T1000 (cell line): ENCODE measurements at places on chromosomes 11 and 22.
A peak's percentile ranks its signal among the peaks of the same experiment; 100 is the strongest.

- no peak for DNase-seq
Observed at GRCh38 chr11:9783986-9784385, 120.1 kb downstream of the SWAP70 start.

GRCh38 chr11:92867913-92868619, 101.4 kb upstream of the MTNR1B start:
- no peak for DNase-seq

- no peak for DNase-seq
Observed at GRCh38 chr11:7473717-7474116, 11.6 kb upstream of the OLFML1 start.

DNA sequence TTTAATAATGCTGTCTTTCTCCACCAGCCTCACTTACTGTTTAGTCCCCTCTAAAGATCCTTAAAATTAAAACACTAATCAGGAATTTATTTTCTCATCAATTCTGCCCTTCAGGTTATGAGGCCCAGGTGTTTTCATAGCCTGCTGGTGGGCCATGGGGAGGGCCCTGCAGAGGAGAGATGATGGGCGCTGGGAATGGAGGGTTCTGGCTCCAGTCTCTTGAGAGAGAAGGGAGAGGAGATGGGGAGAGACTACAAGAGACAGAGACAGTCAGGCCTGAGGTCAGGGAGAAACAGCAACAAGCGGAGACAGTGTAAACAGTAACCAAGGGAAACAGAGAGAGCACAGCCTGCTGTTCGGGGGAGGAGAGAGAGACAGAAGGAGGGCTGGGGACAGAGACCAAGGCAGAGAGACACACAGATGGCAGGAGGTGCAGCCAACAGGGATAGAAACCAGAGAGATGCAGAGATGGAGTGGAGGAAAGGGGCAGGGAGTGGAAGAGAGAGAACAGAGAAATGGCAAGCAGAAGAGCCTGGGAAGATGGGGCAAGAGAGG, 187.3 kb upstream of the SYT13 start:
- no peak for DNase-seq

- DNase-seq, result no peak
Observed at GRCh38 chr11:2300290-2300935, 1.3 kb downstream of the C11orf21 start.

GRCh38 chr11:126111458-126112116, 48.9 kb upstream of the CDON start:
- no peak for DNase-seq

DNA sequence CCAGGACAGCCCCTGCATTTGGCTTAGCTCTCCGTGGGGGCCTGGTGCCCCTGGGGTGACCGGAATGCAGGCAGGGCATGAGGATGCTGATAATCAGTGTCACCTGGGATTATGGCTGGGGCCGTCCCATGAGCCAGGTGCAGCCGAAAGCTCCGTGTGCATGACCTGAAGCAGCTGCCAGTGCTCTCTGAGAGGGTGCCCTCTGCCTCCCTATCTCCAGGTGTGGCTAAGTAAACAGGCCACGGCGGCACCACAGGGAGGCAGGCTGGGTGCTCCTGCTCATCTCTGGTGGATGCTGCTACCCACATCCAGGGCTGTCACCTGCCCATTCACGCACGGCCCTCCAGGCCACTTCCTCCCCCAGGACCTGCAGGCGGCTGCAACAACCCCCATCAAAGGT, 29.8 kb downstream of the DUSP8 start:
- no peak for DNase-seq

GRCh38 chr22:23501261-23501619, 78.8 kb downstream of the IGLL1 start:
- no peak for DNase-seq

- DNase-seq, result no peak
Observed at GRCh38 chr11:10747733-10748132, 3.3 kb upstream of the CTR9 start.

DNA sequence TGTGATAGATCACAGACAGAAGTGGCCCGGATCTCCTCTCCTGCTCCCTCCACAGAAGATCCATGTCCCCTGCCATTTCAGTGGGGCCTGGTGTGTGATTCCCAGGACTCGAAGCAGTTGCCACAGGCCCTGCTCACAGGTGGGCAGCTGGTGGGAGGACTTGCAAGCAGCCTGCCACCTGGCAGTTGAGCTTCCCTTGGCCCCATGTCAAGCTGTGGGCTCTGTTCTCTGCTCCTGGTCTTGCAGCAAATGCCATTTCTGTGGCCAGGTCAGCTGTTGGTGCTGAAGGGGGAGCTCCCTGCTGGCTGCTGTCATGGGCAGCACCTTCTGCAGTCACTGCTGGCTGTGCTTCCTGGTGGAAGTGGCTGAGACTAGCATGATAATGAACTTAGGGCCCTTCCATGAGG, 59.1 kb upstream of the SLC22A12 start:
- DNase-seq, result no peak

- DNase-seq, result no peak
Observed at GRCh38 chr22:29385748-29386147, 2.6 kb downstream of the AP1B1 start.

GRCh38 chr11:118126082-118126838, 26.4 kb downstream of the SCN4B start:
- DNase-seq, result no peak

DNA sequence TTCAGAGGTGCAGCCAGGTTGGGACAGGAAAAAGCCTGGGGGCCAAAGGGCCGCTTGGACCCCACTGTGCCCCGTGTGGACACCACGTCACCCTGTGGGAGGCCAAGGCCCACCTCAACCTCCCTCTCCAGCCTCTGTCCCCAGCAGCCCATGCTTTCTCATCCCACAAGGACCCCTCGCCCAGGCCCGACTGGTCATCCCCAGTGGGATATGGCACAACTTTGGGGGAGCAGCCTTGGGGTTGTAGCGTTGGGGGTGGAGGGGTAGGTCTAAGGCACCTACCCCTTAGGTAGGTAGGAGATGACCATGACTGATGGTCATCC, 44.0 kb downstream of the IGF2 start:
- no peak for DNase-seq

GRCh38 chr11:47415949-47416472, 7.6 kb downstream of the SLC39A13 start:
- DNase-seq, result peak; percentile 68

GRCh38 chr11:64059339-64060140, 23.8 kb downstream of the FLRT1 start:
- no peak for DNase-seq

DNA sequence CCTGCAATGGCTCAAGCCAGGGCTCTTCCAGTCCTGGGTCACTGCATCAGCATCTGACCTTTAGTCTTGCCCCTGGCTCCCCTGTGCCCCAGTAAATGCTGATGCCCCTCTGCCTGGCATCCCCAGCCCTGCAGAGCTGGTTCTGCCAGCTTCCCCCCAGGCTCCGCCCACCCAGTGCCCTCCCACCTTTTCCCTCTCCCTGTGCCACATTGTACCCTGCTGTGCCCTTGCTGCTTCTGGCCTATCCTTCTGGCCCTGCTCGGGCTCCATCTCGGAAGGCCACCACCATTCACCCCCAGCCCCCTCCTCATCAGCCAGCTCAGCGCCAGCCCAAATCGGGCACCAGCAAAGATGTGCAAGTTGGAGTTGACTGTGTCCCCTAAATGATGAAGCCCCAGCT, 7.4 kb downstream of the CAPN5 start:
- DNase-seq, result no peak

DNA sequence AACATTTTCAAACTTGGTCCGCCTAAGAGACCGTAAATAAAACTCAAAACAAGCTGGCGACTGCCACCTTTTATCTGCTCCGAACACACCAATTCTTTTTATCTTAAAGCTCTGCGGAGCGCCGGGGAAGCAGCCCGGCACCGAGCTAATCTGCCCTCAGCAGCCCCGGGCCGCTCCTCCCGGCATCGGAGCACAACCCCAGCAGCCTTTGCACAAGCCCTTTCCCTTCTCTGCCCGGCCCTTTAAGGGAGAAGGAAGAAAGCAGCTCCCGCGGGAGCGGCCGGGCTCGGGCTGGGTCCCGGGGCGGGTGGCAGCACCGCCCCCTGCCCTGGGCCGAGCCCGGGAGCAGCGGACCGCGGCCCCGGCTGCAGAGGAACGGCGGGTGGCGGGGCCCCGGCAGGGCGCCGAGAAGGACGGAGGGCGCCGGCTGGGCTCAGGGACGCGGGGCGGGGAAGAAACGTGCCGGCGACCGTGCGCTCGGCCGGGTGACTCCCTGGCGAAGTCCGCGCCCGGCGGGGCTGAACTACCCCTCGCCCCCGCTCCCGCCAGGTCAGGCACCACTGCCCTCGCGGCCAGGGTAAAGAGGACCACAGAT, 133.6 kb upstream of the C11orf58 start:
- no peak for DNase-seq

DNA sequence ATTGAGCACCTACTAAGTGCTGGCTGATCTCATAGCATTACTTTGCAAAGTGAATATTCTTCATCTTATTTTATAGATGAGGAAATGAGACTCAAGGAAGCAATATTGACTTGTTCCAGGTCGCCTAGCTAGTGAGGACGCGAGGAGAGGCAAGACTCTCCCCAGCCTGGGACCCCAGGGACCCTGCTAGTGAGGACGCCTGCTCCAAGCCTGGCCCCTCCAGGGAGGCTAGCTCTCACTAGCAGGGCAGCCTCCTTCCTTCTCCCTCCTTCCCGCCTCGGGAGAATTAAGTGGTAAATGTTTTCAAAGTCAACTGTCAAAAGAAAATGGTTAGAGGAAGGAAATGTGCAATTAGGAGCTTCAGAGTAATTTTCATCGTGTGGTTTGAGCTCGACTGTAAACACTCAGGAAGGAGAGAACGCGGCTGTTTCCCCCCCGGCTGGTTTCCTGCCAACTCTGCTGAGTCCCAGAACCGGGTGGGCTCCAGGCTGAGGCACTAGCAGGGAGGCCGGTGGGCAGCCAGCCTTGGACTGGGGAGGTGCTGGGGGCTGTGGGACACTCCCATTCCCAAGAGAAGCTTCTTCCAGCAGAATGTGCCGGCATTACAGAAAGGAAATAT, 17.9 kb downstream of the MYEOV start:
- no peak for DNase-seq

DNA sequence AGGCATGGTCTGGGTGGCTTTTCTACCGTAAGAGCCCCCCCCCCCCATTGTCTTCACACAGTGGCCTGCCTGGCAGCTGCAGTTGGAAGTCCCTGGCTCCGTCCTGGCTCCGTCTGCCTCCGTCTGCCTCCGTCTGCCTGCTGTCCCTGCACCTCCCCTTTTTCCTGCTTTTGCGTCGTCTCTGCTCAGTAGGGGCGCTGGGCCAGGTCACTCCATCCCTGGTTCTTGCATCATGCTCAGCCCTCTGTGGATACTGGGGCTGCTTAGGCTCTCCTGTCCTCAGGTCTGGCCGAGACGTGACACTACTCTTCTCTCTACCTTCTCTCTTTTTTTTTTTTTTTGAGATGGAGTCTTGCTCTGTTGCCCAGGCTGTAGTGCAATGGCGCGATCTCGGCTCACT, 27.8 kb downstream of the AP2A2 start:
- no peak for DNase-seq

DNA sequence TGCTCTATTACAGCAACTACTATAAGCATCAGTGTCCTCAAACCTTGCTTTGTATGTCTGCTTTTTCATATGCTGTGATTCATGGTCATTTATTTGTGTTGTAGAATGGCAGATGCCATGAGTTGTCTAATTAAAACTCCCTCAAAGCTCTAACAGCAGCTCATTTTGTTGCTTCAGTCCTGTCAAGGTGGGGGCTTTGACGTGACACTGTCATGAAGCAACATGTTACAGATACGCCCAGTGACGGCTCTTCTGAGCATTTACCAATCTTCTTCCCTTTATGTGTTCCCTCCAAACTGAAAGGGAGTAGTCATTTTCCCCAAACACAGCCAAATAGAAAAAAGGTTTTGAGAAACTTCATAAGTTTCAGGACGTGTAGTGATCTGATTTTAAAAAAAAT, 106.7 kb downstream of the DBX1 start:
- DNase-seq, result no peak

GRCh38 chr11:126346586-126346940, 8.9 kb upstream of the ST3GAL4 start:
- no peak for DNase-seq

DNA sequence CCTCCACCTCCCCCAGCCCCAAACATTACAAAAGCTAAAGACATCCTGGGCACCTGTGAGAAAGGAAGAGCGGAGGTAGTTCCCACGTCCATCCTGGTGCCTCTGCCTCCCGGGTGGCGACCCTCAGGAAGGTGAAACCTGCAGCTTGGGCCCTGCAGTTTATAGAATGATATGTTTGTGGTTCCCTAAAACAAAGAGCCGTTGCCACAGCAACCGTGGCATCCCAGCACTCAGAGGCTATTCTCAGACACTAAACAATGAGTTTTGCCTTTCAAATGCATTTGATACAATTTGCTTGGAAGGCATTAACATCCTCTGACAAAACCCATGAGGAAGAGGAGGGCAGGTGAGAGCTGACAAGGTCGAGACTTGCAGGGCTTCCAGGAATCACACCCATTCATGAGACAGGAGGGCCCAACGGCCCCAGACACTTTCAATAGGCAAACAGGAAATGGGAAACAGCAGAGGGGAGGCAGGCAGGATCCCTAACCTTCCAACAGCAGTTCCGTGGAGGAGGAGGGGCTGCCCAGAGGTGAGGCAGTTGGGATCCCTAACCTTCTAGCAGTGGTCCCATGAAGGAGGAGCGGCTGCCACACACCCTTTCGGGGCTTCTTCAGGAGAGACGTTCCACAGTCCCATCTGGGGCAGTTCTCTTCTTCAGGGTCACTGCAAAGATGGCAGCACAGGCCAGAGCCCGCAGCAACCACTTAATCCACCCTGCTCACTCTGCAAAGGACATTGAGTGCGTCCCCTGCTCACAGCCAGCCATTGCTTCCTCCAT, 379.2 kb downstream of the SHANK2 start:
- DNase-seq, result no peak

DNA sequence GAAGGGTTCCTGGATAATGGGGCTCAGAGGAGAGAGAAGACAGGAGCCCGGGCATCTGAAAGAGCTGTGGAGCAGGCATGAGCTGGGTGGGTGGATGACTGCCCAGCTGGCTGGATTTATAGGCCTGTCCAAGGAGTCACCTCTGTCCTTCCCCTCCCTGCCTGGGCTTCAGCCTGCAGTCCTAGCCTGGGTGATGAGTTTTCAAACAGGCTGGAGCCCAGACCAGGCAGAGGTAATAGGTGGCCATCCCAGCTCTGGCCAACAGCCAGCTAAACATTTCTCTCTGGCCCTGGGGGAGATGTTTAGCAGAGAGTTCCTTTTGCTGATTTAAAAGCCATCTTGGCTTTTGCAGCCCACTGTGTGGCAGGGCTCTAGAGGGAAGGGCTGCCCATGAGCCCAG, 5.4 kb downstream of the C11orf96 start:
- DNase-seq, result no peak

DNA sequence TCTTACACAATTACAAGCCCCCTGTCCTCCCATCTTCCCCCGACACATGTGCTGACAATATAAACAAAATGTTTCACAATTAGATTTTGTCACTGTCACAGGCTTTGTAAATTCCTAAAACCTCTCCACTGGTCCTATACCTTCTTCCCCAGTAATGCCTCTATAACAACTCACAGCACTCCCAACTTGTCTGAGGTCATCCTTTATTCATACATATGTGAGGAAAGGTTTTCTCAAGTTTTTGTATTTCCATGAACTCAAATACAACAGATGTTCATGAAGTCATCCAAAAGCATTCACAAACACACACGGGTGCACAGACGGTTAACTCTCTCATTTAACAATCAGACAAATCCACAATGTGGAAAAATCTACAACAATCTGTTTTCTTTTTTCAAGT, 1.9 kb downstream of the OR52H1 start:
- DNase-seq, result no peak
